ENCODE measurements at places on chromosomes 12 and 14. TPM values are rescaled to one million over a fixed set of nuclear protein-coding genes. Genes with fewer than 3 reads are reported as not detected.

FAM222A gene
- total RNA-seq, result 21.9 TPM

SLC38A6 gene
- 15.9 TPM for total RNA-seq

TSHR gene
- total RNA-seq, result 0.58 TPM

PLXNC1 gene
- 1.6 TPM for total RNA-seq

PPP1R1A gene
- 12.5 TPM for total RNA-seq

DNAJC22 gene
- 2.9 TPM for total RNA-seq

PRR4 gene
- 1.2 TPM for total RNA-seq

HCAR2 gene
- total RNA-seq, result not detected

COA8 gene
- total RNA-seq, result 37.8 TPM

TMCC3 gene
- 3.7 TPM for total RNA-seq

SLC6A13 gene
- total RNA-seq, result 1.5 TPM

RAPGEF3 gene
- 19.6 TPM for total RNA-seq

DNA sequence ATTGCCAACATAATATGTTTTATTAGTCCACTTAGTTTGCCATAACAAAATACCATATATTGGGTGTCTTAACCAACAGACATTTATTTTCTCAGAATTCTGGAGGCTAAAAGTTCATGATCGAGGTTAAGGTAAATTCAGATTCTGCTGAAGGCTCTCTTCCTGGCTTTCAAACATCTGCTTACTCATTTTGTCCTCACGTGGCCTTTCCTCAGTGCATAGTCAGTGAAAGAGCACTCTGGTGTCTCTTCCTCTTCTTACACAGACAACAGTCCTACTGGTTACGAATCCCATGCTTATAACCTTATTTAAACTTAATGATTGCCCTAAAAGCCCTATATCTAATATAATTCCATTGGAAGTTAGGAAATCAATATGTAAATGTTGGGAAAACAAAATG, 479.7 kb downstream of the FSCB start:
- DNase-seq, result no peak

DNA sequence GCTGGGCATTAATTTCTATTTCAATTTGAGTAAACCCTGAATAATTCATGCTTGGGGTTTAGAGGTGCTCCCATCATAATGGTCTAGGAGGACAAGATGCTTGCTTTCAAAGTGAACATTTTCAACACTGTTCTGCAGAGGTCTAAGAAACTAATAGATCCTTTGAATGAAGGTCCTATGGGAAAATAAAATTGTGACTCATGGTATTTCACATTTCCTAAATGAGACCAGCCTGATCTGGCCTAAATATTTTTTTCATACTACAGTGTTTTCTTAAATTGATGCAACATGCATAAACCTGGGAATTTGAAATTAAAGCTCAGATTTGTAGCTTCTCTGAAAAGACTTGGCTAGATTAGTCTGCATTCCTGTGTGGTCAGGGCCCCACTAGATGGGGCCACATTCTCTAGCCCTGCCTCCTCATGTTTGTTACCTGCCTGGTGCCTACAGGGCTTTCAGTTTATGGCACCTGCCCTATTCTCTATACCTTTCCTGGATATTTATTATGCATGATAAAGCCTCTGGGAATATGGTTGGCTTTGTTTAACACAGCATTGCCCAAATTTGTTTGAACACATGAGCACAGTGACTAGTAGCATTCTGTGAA, 112.7 kb downstream of the METTL25 start:
- peak; percentile 52 for DNase-seq

DNA sequence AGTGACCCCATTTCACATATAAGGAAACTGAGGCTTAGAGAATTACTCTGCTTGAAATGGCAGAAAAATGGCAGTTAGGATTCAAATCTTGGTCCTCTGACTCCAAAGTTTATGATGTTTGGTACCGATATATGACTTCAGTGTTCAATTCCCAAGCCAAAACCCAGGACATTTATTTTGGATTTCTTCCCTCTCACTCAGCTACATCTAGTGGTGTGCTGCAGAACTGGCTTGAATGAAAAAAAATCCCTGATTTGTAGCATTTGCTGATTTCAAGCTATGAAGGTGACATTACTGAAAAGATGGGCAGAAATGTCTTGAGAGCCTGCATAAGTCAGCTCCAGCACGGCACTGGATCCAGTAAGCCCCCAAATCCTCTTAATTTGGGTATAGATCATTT, 106.4 kb downstream of the EFCAB11 start:
- no peak for DNase-seq

DNA sequence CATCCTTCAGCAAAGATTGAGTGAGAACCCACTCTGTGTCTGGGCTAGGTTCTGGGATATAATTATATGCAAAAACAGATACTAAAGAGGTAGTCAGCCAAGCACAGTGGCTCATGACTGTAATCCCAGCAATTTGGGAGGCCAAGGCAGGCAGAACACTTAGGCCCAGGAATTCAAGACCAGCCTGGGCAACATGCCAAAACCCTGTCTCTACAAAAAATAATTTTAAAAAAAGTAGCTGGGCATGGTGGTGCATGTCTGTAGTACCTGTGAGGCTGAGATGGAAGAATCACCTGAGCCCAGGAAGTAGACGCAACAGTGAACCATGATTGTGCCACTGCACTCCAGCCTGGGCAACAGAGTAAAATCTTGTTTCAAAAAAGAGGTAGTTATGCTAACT, 237.5 kb upstream of the HMGA2 start:
- no peak for DNase-seq

- peak; percentile 73 for DNase-seq
These were observed 23.3 kb downstream of the MDM2 start for GRCh38 chr12:68831272-68831671.

- no peak for DNase-seq
These were observed 491.8 kb downstream of the PCNX1 start for GRCh38 chr14:71399057-71399487.

GRCh38 chr14:90593254-90594040, 196.6 kb downstream of the CALM1 start:
- DNase-seq, result no peak

GRCh38 chr12:94638521-94638920, 11.8 kb downstream of the TMCC3 start:
- DNase-seq, result no peak

DNA sequence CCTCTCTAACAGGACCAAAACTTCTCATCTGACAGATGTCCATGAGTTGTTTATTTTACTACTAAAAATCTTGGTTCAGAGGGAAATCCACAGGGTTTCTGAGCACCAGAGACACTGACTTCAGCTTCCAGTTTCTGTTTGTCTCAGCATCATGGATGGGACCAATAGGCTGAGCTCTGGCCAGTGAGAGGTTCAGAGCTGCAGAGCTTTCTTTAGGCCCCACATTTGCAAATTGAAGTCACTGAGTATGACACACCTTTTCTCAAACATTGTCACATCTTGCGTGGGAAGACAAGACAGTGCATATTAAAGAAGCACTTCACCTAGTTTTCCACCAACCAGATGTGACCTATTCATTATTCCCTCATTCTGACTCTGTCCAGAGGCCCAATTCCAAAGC, 45.2 kb downstream of the RDH12 start:
- DNase-seq, result no peak

DNA sequence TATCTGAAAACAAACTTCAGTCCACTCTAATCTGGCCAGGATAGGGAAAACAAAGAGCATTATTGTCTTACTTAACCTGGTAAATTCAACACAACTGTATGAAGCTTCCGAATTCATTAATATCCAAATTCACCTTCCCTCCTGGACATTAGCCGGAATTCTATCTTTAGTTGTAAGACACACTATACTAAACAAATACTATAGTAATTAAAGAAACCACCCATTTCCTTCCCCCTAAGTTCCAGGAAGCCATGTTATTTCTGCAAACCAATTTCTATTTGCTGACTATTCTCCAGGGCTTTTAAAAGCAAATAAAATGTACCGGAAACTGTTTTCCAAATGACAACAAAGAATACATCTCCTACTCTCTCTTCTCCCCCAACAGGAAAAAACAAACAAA, 122.7 kb upstream of the MDM1 start:
- DNase-seq, result no peak

DNA sequence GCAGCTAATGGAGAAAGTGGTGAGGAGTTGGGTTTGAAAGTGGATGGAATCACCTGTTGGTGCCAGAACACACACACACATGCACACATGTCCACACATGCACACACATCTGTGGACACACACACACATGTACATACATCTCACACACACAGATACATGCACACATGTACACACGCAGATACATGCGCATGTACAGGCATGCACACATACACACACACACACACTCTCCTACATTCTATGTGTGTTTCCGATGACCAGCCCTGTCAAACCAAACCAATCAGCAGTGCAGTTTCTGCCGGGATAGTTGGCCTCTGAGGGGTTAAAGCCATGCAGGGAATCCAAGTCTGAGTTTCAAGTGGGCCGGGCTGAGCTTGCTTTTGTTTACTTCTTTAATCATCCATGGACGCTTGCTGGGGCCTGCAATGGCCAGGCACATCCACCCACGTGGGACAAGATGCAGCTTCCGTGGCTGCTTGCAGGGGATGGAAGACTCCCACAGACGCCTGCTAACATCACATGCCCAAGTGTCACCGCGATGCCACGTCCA, 52.5 kb downstream of the GALNT9 start:
- DNase-seq, result no peak

- DNase-seq, result no peak
These were observed 186.5 kb downstream of the SPTSSA start for GRCh38 chr14:34275530-34275929.

- DNase-seq, result no peak
These were observed 236.2 kb upstream of the KRR1 start for GRCh38 chr12:75747572-75748021.

GRCh38 chr14:70888681-70889175, 18.5 kb upstream of the PCNX1 start:
- DNase-seq, result no peak

DNA sequence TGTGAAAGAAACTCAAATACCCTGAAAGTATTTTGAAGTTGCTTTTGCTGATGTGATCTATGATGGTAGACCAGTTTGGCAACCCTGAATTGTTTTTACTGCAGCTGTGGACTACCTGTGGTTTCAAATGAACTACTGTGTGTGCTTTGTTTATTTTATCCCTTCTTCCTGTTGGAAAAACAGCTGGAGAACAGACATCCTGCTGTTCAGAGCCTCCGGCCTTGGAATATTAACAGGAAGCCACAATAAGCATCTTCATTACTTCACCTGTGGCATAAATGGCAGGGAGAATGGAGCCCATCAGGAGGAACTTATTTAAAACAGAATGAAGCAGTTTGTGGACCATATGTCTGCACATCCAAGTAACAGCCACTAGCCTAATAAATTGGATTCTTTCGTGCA, 104.8 kb downstream of the DUSP6 start:
- DNase-seq, result peak; percentile 68

DNA sequence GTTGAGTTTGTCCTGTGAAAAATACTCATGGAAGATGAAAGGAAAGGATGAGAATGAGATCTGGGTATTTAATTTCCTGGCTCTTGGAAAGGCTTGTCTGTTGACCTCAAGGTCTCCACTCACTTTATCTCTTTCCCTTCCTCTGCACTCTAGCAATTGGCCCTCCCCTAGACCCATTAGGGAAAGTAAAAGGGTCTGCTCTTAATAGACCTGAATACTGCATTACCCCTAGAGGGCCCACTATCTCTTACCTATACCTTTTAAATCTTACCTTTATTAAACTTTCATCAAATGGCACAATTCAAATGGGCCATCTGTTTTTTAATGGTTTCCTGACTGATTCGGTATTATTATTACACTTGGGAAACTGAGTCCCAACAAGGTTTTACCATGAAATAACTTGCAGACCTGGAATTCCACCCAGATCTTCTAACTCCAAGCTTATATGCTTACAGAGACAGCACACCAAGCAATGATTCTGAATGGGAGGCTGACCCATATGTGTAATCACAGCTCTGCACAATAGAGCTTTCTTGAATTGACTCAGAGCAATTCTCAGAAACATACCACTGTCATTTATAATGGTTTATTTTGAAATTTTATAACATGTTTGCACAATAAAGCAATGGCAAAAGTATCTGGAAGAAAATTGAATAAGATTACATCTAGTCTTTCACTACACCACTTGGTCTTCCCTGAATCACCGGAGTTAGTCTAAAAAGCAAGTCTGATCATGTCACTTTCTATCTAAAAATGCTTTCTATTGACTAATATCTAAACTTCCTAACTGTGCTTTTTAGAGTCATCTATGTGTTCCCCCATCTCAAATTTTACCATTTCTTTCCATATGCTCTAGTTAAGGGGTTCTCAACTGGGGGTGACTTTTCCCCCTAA, 618.5 kb downstream of the NRXN3 start:
- DNase-seq, result no peak

GRCh38 chr14:104826189-104826860, 25.4 kb downstream of the ZBTB42 start:
- DNase-seq, result peak; percentile 99

GRCh38 chr14:54501480-54501879, 8.2 kb upstream of the CGRRF1 start:
- no peak for DNase-seq

DNA sequence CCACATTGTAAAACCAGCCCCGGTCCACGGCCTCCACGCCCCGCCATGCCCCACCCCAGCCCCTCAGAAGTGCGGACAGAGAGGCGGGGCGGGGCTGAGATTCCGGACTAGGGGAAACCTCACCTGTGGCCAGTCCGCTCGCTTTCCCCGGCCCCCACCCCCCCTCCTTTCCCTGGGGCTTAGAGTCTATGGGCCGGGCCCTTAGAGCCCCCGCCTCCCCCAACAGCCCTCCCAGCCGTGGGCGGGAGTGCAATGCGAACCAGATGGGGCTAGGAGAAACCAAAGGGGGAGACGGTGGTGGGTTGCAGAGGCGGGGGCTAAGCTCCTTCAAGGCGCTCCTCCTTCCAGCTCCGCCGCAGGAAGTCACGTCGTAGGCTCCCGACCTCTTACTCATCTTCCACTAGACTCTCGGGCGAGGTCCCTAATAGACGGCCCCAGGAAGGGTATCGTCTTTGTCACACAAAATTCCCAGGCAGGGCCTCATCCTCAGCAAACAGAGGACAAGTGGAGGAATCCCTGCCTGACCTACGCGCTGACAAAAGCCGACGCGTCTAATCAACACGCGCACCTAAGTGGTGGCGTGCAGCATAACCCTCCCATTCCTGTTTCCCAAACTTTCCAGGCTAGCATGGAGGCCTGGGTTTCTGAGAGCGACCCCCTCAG, 1.1 kb upstream of the NAB2 start:
- peak; percentile 97 for DNase-seq
